Left hindlimb (tissue), 1 donor: ENCODE measurements at places on chromosomes 4 and X.

DNA sequence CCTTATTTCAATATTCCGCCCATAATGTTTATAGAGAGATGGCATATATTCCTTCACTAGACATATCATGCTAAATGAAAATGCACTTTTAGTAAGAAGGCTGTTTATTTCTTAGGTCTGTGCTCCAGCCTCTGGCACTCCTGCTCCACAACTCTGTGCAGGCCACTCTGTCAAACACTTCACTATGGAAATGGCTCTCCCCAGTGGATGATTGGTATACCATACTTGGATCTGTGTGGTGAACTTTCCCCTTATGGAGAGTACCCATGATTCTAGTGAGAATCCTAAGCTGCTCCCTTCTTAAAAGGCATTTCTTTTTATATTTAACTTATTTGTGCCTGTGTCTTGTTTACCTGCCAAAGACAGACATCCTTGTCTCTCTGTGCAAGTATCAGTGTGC lies 480.1 kb upstream of the GALNT7 start:
- DNase-seq, result no peak

GRCh38 chrX:9430346-9430921 lies 34.4 kb upstream of the TBL1X start:
- no peak for DNase-seq

DNA sequence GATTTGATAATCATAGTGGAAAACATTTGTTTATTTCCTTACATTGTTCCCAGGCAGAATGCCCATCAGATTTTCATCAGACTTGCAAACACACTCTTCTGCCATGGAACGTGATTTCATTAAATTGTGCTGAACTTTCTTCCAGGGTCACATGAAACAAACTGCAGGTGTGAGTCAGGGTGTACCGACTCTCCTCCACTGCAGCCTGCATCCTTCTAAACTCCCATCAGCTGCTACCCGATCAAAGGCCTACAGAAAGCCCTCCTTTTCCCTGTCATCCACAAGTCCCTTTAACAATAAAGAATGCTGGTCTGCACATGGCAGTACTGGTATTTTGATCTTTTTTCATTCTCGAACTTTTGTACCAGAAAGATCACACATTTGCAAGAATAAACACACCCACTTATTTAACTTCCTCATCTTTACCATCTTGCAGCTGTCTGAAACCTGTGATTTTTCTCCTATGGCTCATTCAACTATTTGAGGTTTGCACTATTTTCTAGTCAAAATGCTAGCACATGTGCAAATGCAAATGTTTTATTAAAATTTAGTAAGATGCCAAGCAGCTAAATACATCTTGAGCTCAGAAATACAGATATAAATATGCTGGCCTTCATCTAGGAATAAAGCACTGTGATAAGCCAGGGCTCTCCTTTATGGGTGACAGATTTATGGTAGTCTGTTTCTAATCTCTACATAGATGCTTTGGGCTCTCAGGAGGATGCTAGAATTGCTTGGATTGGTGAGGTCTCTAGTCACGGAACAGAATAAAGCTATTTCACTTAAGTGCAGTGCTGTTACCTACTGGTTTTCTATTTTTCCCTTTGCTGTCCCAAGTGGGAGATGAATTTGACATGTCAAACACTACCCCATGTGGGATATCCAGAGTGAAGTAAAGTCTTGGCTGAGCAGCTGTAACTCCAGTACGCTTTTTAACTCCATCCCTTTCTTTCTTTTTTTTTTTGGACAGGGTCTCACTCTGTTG lies 25.8 kb upstream of the ARHGAP24 start:
- no peak for DNase-seq

DNA sequence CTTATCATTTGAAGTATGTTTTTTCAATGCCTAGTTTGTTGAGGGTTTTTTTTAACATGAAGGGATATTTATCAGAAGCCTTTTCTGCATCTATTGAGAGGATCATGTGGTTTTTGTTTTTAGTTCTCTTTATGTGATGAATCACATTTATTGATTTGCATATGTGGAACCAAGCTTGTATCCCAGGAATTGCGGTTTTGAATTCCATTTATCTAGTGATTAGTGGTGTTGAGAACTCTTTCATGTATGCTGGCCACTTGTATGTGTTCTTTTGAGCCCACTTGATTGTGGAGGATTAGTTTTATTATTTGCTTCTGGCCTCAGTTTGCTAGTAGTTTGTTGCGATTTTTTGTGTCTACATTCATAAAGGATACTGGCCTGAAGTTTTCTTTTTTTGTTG lies 85.0 kb upstream of the CNKSR2 start:
- DNase-seq, result no peak

- no peak for DNase-seq
These were observed 43.1 kb upstream of the FAM9C start for GRCh38 chrX:13087322-13088155.

DNA sequence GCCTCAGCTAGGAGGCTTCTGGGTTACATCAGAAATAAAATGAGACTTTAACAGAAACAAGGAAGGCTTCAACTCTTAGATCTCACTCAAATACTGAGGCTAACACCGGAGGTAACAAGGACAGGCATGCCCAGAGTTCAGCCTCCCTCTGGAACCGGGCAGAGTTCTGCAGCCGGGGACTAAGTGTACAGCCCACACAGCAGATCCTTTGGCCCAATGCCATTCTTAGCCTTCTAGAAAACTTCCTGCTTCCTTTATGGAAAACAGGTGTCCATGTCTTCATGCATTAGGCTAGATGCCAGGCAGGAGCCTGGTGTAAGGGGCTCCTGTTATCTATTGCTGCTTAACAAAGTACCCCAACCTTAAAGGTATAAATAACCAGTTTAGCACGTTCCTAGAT lies 369.7 kb downstream of the BCOR start:
- DNase-seq, result no peak

- no peak for DNase-seq
These were observed 95.8 kb upstream of the NAP1L5 start for GRCh38 chr4:88793475-88793874.

- DNase-seq, result no peak
These were observed 195.6 kb downstream of the RASL11B start for GRCh38 chr4:53057679-53058078.

DNA sequence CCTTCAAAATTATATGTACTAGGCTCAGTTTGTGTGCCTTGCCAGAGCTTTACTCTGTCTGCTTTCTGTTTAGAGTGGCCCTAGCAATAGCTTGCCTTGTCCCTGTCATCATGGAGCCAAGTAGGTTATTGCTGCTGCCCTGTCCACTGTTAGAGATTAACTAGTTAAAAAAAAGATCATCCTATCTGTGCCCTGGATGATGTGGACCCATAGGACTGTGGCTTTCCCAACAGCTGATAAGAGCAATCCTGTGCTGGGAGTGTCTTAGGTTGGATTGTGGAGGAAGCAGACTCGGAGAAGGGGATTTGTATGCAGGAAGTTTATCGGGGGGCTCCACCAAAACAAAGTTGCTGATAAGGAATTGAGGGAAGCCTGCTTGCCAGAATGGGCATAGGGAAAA lies 23.8 kb downstream of the PPP1R2C start:
- no peak for DNase-seq

- DNase-seq, result no peak
These were observed 605.7 kb upstream of the PABPC4L start for GRCh38 chr4:134807231-134807745.

DNA sequence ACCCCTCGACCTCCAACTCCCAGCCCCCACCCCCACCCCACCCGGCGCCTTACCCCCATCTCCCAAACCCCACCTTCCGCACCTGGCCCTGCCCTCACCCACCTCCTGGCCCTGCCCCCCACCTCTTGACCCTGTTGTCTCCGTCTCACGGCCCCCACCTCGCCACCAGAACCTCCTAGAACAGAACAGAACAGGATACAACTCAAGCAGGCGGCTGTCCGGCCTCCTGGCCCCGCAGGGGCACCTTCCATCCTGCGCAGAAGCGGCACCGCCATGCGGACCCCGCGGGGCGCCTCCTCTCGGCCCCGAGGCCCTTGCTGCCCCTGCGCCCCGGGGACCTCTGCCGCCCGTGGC lies 354 bp downstream of the CTAG2 start:
- no peak for DNase-seq
